ENCODE measurements at places on chromosomes 5 and 9.

- no peak for DNase-seq
Observed at GRCh38 chr9:2414465-2414864, 207.1 kb upstream of the VLDLR start.

DNA sequence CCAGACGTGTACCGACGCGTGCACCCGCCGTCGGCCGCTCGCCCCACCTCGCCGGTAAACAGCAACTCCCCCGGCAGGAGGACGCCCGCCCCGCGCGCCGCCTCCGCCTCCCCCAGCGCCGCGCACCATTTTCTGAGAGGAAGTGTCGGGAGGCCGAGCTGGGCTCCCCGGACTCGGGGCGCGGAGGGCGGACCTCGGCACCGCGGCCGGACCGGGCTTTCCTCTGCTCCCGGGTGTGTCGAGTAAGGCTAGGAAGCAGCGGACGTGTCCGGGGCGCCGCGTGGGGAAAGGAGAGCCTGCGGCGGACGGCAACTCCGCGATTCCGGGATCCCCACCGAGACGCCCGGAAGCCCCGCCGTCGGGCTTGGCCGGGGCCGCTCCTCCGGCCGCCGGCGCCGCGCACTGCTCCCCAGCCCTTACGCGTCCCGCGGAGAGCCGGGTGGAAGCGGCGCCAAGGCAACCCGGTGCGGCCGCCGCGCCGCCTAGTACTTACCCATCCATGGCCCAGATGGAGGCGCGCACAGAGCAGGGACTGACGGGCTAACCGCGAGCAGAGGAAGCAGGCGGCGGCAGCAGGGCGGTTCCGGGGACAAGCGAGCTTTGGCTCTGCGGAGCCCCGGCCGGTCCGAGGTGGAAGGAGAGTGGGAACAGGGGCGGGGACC is at the start of gene PTBP3:
Gene PTBP3, minus strand, starts transcription at position 643 of the 662 bp plus-strand sequence. CDS start 35,754 bp downstream, outside the sequence.
- peak; percentile 88 for DNase-seq

- no peak for DNase-seq
Observed at GRCh38 chr9:3980771-3981170, 319.1 kb downstream of the GLIS3 start.

GRCh38 chr5:40995801-40996586 is 75.1 kb downstream of the MROH2B start:
- DNase-seq = no peak

DNA sequence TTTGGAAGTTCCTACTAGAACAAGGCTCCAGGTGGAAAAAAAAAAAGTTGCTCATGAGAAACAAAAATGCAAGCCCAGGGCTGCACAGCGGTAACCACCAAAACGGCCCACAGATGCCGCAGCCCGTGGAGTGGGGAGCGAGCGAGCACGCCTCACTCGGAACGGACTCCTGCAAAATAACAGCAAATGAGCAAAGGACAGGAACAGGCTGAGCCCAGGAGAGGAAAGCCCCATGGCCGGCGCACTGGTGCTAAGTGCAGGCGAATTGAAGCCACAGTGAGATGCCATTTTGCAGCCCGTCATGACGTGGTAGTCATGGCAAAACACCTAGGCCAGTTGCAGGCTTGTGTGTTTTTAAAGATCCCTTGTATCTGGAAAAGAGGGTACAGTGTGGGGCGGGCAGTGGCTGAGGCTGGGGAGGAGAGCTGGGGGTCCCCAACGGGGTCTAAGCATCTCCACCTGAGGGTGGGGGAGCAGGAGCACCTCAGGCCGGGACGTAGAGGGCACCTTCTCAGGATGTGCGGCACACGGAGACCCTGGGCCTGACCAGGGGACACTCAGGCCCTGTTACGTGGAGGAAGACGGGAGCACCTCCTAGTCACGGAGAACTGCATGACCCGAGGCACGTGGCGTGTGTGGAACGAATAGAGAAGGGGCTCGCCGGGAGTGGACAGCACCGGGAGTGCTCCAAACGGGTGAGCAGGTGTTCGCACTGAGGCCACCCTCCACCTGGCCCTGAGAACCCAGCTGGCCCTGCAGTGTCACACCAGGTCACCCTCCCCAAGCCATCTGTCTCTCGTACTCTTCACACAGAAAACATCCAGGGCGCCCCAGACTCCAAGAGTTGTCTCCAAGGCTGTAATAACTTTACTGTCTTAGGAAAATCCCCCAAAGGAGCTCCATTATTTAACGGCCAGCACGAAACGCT is 10.7 kb downstream of the GRM6 start:
- no peak for DNase-seq

- DNase-seq = no peak
Observed at GRCh38 chr9:90287567-90288274, 354.9 kb downstream of the DIRAS2 start.

GRCh38 chr5:1099926-1100663 is 11.8 kb downstream of the SLC12A7 start:
- no peak for DNase-seq

Measured in Caco-2 (cell line).